ENCODE measurements at places on chromosomes 13 and 19. TPM values are rescaled to one million over a fixed set of nuclear protein-coding genes. Genes with fewer than 3 reads are reported as not detected.

Gene LGALS16
- not detected for polyA plus RNA-seq

Gene FCHO1
- 13.6 TPM for polyA plus RNA-seq

Gene CPT1C
- 15.4 TPM for polyA plus RNA-seq

Gene CYP2A6
- polyA plus RNA-seq, result not detected

Gene SBSN
- polyA plus RNA-seq, result 0.67 TPM

Gene IZUMO1
- not detected for polyA plus RNA-seq

Gene LILRB5
- not detected for polyA plus RNA-seq

Gene RDH8
- not detected for polyA plus RNA-seq

Gene ZNF681
- 0.03 TPM for polyA plus RNA-seq

Gene POLR2E
- polyA plus RNA-seq, result 172 TPM

Gene PEAK3
- polyA plus RNA-seq, result not detected

Gene SLC25A41
- polyA plus RNA-seq, result 0.22 TPM

Gene SLC1A6
- polyA plus RNA-seq, result not detected

Gene TEX29
- polyA plus RNA-seq, result 0.13 TPM

Gene DZIP1
- polyA plus RNA-seq, result 12.7 TPM

Gene KLHL1
- polyA plus RNA-seq, result not detected

Gene CPAMD8
- polyA plus RNA-seq, result not detected

Gene ZNF492
- not detected for polyA plus RNA-seq

Gene CCNA1
- polyA plus RNA-seq, result not detected

Gene S1PR4
- polyA plus RNA-seq, result 0.17 TPM

Gene HSD17B14
- polyA plus RNA-seq, result 10.6 TPM

Gene B3GNT3
- polyA plus RNA-seq, result 2.4 TPM

Gene FCAR
- polyA plus RNA-seq, result not detected

Gene SMAD9
- 0.05 TPM for polyA plus RNA-seq

Gene ANKRD24
- 0.36 TPM for polyA plus RNA-seq

Gene TRPC4
- 0.09 TPM for polyA plus RNA-seq

Gene RXFP2
- polyA plus RNA-seq, result not detected

Gene ZNF611
- polyA plus RNA-seq, result 4.1 TPM

Gene ITGBL1
- polyA plus RNA-seq, result 1.4 TPM

Gene FUT3
- polyA plus RNA-seq, result not detected

Gene CDX2
- 0.34 TPM for polyA plus RNA-seq

Gene HPN
- 0.12 TPM for polyA plus RNA-seq

Gene ACP7
- polyA plus RNA-seq, result 0.28 TPM

Gene MYO16
- 0.09 TPM for polyA plus RNA-seq

Gene LGI4
- 0.09 TPM for polyA plus RNA-seq

Gene CYP2S1
- 25.2 TPM for polyA plus RNA-seq

Gene ONECUT3
- 0.01 TPM for polyA plus RNA-seq

Gene CACNA1A
- 0.27 TPM for polyA plus RNA-seq

Gene CRB3
- 4.5 TPM for polyA plus RNA-seq

Gene SIAH3
- polyA plus RNA-seq, result not detected

Gene PROZ
- polyA plus RNA-seq, result not detected

Data from A549 (cell line).